ENCODE measurements at places on chromosomes 11 and 22.

DNA sequence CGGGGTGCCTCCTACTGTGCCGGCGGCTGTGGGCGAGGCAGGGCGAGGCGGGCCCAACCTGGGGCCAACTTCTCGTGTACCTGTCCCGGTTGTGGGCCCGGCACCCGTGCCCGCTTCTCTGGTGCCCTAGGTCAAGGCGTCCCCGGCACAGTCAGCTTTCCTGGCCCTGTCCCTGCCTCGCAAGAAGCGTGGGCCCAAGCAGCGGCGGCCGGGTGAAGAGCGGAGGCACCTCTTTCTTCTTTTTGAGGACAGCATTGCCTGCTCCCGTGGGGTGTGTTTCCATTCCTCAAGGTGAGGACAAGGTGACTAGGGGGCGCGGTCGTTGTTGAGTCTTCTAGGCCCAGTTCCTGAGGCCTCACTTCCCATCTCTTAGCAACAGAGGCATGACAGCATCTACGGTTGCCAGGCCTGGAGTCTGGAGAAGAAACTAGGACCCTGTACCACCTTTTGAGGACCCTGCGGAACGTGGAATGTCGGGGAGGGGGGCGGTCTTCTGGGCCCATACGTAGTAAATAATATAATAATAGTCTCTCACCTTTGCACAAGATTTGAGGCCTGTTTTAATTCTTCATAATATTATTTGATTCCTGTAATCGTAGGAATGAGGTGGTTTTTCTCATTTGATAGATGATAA, 418 bp downstream of the ACO2 start:
- DNase-seq = peak; percentile 41

DNA sequence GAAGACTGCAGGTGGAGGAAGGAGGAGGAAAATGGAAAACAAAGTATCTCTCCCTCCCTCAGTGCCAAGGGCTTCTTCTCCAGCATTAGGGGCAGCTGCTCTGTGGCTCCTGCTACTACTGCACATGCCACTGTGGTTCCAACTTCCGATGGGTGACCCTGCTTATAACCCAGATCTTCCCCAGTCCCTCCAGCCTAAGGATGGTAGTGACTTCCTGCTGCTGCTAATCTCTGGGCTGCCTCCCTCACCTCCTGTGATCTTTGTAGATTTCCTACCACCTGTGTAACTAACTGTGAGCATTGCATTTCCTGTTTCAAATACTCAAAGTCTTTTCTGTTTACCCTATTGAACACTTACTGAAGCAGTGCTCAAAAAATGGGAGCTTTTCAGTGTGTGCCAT, 28.7 kb upstream of the TRPC6 start:
- no peak for DNase-seq

- no peak for DNase-seq
These were observed 8.9 kb downstream of the APOBEC3A start for GRCh38 chr22:38966380-38966702.

- no peak for DNase-seq
These were observed 578.0 kb downstream of the INSC start for GRCh38 chr11:15692739-15693138.

DNA sequence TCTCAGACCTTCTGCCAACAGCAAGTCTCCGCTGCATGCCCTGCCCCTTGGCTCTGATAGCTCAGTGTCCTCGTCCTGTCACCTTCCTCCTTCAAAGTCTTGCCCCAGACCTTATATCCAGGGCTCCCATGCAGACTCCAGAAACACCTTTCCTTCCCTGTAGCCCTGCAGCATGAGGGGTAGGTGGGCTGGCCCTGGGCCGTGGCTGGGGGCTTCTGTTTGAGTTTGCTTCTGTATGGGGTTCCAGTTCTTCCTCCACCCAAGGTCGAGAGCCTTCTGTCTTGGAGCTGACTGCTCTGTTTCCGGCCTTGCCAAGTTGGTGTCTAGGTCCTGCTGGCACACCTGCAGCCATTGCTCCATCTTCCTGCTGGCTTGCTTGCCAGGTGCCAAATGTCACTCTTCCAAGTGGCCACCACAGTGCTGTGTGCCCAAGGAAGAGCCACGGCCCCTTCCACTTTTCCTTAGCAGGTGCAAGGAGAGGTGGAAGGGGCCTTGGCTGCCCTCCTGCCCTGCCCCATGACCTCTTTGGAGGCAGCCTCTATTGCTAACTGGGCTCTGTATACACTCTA, 74.8 kb upstream of the NECTIN1 start:
- no peak for DNase-seq

- no peak for DNase-seq
These were observed 646.8 kb upstream of the CCDC90B start for GRCh38 chr11:83933008-83933407.

DNA sequence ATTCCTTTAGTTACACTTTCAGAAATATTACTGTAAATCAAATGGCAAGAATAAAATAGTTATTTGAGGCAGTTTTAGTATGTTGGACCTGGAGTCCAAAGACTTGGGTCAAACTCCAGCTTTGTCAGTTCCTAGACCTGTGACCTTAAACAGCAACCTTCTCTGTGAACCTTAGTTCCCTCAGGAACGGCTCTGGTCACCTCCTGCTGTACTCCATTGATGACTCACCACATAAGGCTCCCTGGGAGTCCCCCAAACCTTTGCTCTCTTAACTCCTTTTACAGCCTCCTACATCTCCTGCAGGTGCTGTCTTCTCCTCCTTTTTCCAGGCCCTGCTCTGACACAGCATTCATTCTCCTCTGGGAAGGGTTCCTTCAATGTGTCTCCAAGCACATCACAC, 29.1 kb downstream of the LIMK2 start:
- DNase-seq = peak; percentile 14

GRCh38 chr11:117595440-117595839, 201.6 kb downstream of the DSCAML1 start:
- DNase-seq = no peak

GRCh38 chr11:111531687-111532364, 8.7 kb upstream of the LAYN start:
- peak; percentile 85 for DNase-seq

GRCh38 chr22:26570115-26570514, 19.8 kb downstream of the TPST2 start:
- no peak for DNase-seq

- DNase-seq = no peak
These were observed 120.1 kb downstream of the SWAP70 start for GRCh38 chr11:9783986-9784385.

GRCh38 chr11:132792341-132793140, 739.8 kb downstream of the OPCML start:
- no peak for DNase-seq

DNA sequence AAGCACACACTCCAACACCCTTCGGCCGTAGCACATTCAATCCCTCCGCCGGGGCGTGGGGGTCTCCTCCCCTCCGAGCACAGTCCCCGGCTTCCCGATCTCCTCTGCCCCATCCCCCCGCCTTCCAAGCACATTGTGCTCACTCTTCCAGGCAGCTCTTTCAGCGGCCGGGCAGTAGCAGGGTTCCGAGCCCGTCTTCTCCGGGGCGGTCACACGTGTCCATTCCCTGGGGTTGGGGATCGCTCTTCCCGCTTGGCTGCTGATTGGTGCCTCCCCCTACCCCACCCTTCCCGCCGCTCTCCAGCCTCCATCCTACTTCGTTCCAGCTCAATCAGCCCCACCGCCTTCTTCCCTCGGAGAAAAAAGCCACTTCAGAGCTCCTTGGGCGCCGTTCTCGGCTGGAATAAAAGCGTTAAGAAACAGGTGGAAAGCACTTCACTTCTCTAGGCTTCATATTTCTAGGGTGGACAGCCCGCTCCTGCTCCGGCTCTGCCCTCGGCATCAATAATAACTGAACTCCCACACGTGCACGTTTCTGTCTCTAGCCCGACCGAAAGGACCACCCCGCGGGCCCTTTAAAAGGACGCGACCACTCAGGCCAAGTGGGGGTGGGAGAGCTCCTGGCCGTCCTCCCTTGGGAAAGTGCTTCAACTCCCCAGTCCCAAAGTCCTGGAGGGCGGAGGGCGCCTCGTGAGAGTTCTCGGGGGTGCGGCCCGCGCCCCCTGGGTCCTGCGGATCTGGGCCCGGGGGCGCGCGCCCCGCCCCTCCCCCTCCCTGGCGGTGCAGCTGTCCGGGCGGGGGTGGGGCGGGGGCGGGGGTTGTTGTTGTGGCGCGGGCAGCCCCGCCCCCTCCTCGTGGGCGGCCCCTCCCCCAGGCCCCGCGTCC, 464 bp upstream of the CECR2 start:
- peak; percentile 5 for DNase-seq

- DNase-seq = no peak
These were observed 363.7 kb downstream of the NXPE2 start for GRCh38 chr11:115042002-115042401.

GRCh38 chr11:79026803-79027445, 413.9 kb downstream of the TENM4 start:
- no peak for DNase-seq

DNA sequence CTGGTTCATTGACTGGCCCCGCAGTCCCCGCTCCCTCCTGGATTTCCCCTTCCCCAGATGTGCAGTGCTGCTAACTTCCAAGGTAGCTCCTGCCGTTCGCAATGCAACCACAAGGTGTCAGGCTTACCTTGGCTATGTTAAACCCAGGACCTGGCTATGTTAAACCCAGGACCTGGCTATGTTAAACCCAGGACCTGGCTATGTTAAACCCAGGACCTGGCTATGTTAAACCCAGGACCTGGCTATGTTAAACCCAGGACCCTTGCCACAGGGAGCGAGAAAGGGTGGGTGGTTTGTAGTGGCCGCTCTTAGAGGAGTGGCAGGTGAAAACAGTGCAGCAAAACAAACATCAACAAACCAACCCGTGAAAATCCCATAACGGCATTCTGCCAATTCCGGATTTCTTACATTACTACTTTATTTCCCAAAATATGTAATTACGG, 2.9 kb upstream of the ADAMTS8 start:
- no peak for DNase-seq

GRCh38 chr11:102794382-102794781, 3.6 kb downstream of the MMP1 start:
- peak; percentile 80 for DNase-seq

DNA sequence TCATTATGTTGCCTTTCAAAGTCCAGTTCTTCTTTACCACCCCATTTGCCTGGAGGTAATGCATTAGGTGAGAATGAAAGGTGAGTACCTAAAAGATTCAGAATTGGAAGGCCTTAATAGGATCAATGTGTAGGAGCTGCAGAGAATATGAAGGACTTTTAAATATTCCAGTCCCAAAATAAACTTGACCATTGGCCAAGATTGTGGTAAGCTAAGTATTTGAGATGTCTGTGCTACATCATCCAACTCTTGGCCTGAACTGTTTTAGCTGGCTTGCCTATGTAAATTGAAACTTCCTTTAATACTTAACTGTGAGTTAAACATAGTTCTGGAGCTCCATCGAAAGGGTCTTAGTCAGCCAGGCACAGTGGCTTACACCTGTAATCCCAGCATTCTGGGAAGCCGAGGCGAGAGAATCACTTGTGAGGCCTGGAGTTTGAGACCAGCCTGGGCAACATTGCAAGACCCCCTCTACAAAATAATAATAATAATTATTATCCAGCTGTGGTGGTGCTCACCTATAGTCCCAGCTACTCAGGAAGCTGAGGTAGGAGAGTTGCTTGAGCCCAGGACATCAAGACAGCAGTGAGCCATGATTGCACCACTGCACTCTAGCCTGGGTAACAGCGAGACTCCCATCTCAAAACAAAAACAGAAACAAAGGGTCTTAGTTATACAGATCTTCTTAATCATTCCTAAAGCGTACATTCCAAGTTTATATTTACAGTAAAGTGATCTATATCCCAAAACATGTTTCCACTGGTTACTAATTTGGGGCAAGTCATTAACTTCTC, 29.8 kb downstream of the MTMR3 start:
- DNase-seq = no peak

DNA sequence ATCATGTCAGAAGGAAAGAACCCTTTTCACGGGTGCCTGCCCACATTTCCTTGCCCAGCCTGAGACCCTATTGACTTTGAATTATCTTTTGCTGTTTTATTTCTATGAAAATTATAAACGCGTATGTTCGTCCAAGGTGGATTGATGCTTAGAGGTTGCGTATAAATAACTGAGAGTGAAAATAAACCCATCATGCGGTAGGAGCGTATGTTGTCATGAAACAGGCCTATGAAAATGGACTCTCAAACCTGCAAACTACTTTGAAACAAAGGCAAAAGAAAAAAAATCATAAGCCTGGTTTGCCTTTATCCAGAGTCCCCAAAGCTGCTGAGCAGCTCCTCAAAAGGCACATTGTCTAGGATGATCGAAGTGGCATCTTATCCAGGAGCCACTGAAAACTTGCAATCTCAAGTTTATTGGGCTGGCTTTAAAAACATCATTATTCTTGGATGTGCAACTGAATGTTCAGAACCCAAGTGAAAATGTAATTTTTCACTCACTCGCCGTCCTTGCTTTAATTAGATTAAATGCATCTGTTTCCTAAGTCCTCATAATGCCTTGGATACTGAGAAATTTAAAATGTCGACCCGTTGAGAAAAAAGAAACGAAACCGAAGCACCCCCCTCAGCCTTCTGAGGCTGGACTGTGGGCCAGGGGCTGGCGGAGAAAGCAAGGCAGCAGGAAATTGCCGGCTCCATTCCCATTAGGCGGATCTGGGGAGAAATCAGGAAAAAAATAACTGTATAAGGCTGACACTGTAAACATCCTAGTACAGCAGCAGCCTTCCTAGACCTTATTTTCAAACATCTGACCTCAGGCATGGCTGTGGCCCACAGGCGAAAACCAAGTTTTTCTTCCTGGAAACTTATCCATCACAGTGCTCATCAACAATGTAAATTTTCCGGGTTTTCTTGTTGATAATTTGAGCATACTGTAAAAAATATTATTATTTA, 82.9 kb upstream of the PPARA start:
- no peak for DNase-seq

GRCh38 chr11:69120096-69120875, 35.4 kb upstream of the SMIM38 start:
- no peak for DNase-seq

DNA sequence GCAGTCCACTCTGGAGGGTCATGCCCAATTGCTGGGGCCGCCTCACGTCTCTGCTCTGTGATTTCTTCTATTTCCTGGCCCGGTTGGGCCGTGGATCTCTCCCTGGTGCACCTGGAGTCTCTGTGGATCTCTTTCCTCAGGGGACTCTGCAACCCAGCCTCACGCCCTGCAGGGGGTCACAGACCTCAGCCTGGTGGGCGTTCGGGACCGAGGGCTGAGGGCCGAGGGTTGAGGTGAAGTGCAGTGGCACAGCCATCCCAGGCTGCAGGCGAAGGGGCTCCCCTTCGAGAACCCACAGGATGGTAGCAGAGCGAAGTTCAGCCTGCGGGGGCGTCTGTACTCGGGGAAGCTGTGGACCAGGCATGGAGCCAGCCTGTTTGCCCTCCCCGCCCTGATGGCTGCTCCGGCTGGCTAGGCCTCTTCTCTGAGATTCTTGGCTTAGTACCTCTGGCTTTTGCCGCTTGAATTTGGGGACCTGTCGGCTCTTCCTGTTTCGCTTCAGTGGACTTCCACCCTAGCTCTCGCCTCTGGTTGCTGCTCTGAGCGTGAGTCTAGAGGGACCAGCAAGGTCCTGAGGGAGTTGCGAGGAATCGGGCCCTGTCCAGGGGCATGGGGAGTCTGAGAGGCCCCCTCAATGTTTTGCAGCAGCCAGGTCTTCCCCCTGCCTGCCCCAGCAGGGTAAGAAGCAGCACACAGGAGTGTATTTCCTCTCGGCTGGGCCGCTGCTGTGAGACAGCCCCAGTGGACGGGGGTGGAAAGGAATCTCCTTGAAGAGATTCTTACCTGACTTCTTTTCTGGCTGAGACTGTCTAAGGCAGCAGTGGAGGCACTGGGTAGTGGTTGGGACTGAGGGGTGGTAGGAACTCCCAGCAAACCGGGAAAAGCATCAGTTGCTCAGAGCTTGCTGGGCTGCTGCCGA, 140.8 kb downstream of the TBC1D22A start:
- DNase-seq = no peak

- DNase-seq = no peak
These were observed 262.3 kb upstream of the MTNR1B start for GRCh38 chr11:92707173-92707619.

GRCh38 chr11:31817054-31817620, 6.0 kb upstream of the PAX6 start:
- DNase-seq = no peak
